ENCODE measurements at places on chromosomes 3 and 15. TPM values are rescaled to one million over a fixed set of nuclear protein-coding genes. Genes with fewer than 3 reads are reported as not detected.

Gene SOX2
- total RNA-seq = 0.51 TPM

Gene SKOR1
- total RNA-seq = not detected

Gene ARGFX
- total RNA-seq = not detected

Gene DUT
- 109 TPM for total RNA-seq

Gene FETUB
- total RNA-seq = not detected

Gene CCK
- not detected for total RNA-seq

Gene ELL3
- total RNA-seq = 2.6 TPM

Gene MFSD1
- total RNA-seq = 45.6 TPM

Gene POPDC2
- total RNA-seq = 679 TPM

Gene CRYGS
- total RNA-seq = not detected

Gene CDAN1
- 6.1 TPM for total RNA-seq

Gene CILP
- total RNA-seq = 32.0 TPM

Gene NANOGP8
- 0.39 TPM for total RNA-seq

Gene GCNT3
- not detected for total RNA-seq

Gene ACY1
- 29.8 TPM for total RNA-seq

Gene PLXNB1
- total RNA-seq = 69.4 TPM

Gene GOLGA8S
- total RNA-seq = 0.31 TPM

Gene PAK6
- 15.3 TPM for total RNA-seq

Gene CCR1
- 1.2 TPM for total RNA-seq

Gene ACKR2
- 6.2 TPM for total RNA-seq

Gene NCEH1
- total RNA-seq = 14.3 TPM

Gene HIGD2B
- total RNA-seq = not detected

Gene SLC25A26
- total RNA-seq = 19.1 TPM

Gene ZBED2
- not detected for total RNA-seq

Gene MASP1
- total RNA-seq = 26.2 TPM

Gene SHF
- 4.7 TPM for total RNA-seq

Gene GPR62
- 0.82 TPM for total RNA-seq

Gene FBXO40
- total RNA-seq = 81.6 TPM

Gene PTX3
- 2.6 TPM for total RNA-seq

Gene MBNL1
- 199 TPM for total RNA-seq

Gene REC114
- not detected for total RNA-seq

Gene TUSC7
- total RNA-seq = not detected

All from right atrium auricular region (tissue), 2 donors.